ENCODE measurements at places on chromosomes 5 and 9. TPM values are rescaled to one million over a fixed set of nuclear protein-coding genes. Genes with fewer than 3 reads are reported as not detected.

DNA sequence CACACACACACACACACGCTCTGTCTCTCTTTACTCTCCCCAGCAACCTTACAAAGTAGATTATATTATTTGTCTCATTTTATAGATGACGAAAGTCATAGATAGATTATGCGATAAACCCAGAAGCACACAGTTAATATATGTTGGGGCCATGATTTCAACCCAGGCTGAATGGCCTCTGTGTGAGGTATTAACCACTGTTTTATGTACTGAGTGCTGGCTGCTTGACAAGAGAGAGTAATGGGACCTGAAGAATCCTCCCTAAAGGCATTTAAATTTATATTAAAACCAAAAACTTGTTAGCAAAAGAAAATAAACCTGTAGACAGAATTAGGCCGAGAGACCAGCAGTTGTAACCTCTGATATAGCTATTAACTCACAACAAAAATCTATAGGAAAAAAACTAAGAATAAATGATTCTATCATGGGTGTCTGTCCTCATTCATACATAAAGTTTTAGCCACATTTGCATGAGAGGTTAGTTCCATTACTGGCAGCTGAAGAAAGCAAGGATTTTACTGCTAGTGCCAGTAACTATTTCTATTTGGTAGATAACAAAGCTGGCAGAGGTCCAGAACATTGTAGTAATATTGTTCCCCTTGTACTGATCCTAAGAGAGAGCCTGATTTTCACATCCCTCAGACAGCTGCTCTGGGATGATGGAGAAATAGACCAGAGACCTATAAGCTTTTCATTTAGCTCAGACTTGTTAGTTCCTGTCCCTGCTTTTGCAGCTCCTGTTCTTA is 250.9 kb downstream of the ADGRV1 start:
- no peaks in the 10 kb centered on the region for H3K27me3 ChIP-seq
- DNase-seq = no peak
- no peaks in the 10 kb centered on the region for H3K4me1 ChIP-seq
- H3K36me3 ChIP-seq = no peaks in the 10 kb centered on the region
- no peak overlapping the region for H3K27ac ChIP-seq
- H3K4me3 ChIP-seq = no peak overlapping the region

DNA sequence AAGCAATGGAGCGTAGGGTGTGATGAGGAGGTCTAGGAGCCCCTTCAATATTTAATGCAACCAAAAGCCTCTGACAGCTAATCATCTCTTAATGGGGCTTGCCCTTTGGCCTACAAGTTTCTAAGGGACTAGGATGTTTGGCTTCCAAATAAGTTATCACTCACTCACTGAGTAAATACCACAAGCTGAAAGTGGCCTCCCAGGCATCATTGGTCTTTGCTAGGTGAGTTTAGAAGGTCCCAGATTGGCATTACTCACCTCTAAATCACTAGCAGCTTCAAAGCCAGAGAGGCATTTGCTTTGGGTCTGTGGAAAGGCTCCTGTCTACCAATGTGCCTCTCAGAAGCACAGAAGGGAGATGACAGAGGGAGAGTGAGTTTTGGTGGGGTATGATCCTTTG is 344.2 kb downstream of the NTRK2 start:
- no peaks in the 10 kb centered on the region for H3K36me3 ChIP-seq
- no peaks in the 10 kb centered on the region for H3K4me1 ChIP-seq
- H3K4me3 ChIP-seq = no peak overlapping the region
- no peak for DNase-seq
- H3K27ac ChIP-seq = no peak overlapping the region

GRCh38 chr5:139021346-139021745 is 146.2 kb upstream of the LRRTM2 start:
- H3K4me3 ChIP-seq = no peak overlapping the region
- peaks cover 5% of the 10 kb centered on the region for H3K36me3 ChIP-seq
- DNase-seq = no peak
- no peaks in the 10 kb centered on the region for H3K4me1 ChIP-seq
- H3K27ac ChIP-seq = no peak overlapping the region
- H3K27me3 ChIP-seq = no peaks in the 10 kb centered on the region

DNA sequence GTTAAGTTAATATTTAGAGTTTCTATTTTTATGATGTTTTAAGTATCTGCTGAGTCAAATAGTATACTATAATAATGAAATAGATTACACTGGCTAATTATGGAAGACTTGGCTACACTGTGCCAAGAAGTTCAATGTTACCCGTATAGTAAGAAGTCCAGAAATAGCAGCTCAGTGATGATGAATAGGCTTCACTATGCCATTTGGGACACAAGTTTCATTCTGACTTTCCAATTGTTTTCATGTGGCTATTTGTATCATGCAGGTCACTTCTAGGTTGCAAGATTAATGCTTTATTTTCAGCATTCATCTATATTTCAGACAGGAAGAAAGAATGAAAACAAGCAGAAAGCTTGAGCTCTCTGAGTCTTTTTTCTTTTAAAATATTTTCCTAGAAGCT is 194.5 kb upstream of the RIOK2 start:
- DNase-seq = no peak
- H3K36me3 ChIP-seq = no peaks in the 10 kb centered on the region
- H3K27me3 ChIP-seq = no peaks in the 10 kb centered on the region
- H3K4me3 ChIP-seq = no peak overlapping the region

DNA sequence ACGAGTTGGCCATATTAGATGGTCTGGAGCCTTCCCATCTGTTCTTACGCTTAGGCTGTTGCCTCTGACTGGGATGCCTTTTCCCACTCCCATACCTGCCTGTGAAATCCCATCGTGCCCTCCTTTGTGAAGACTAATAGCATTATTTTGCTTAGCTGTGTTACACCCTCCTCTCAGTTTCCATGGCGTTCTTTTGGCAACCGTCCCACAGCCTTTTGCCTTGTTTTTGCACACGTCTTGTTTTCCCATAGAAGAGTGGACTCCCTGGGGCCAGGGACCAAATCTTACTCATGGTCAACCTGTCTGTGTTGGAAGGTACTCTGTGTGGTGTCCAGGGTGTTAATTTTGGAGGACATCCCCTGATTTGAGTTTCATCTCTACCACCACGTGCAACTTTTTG is 242.1 kb downstream of the HSPA4 start:
- no peak overlapping the region for H3K4me3 ChIP-seq
- no peak overlapping the region for H3K27ac ChIP-seq
- no peaks in the 10 kb centered on the region for H3K4me1 ChIP-seq
- H3K27me3 ChIP-seq = no peaks in the 10 kb centered on the region

The DCTN4 gene
- 113 TPM for total RNA-seq

The C5orf15 gene
- 55.9 TPM for total RNA-seq

The TAF11L5 gene
- not detected for total RNA-seq

The EIF4EBP3 gene
- 33.6 TPM for total RNA-seq
